ENCODE measurements at places on chromosomes 12 and 14. TPM values are rescaled to one million over a fixed set of nuclear protein-coding genes. Genes with fewer than 3 reads are reported as not detected.

- no peak for DNase-seq
These were observed 232.8 kb downstream of the MSRB3 start for GRCh38 chr12:65511134-65511834.

- DNase-seq = no peak
These were observed 189.5 kb downstream of the PHLDA1 start for GRCh38 chr12:75842090-75842489.

- DNase-seq = no peak
These were observed 15.3 kb downstream of the P2RX2 start for GRCh38 chr12:132633901-132634300.

- no peak for DNase-seq
These were observed 10.6 kb downstream of the CHST11 start for GRCh38 chr12:104467346-104467837.

- no peak for DNase-seq
These were observed 31.9 kb downstream of the RESF1 start for GRCh38 chr12:31991146-31991545.

DNA sequence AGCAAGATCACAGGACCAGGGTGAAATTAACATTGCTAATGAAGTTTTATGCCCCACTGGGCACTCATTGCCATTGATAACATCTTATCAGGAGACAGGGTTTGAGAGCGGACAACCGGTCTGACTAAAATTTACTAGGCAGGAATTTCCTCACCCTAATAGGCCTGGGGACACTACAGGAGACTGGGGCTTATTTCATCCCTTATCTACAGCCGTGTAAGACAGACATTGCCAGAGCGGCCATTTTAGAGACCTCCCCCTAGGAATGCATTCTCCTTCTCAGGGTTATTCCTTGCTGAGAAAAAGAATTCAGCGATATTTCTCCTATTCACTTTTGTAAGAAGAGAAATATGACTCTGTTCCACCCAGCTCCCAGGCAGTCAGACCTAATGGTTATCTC lies 8.3 kb downstream of the OR4K17 start:
- no peak for DNase-seq

DNA sequence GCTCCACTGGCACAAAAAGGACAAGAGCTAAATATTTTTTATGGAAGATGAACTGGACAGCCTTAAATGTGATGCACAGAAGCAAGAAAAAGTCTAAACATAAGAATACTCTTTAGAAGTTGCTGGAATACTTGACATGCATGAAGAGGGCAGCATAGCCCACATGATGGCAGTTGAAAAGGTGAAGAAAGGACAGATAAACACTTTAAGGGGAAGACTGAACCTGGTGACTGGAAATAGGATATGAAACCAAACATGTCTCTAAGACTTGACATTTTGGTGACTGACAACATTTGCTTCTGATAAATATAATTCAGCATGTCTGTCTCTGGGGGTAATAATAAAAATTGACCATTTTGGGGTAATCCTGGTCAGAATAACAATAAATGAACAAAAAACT lies 273.1 kb downstream of the CCDC91 start:
- no peak for DNase-seq

DNA sequence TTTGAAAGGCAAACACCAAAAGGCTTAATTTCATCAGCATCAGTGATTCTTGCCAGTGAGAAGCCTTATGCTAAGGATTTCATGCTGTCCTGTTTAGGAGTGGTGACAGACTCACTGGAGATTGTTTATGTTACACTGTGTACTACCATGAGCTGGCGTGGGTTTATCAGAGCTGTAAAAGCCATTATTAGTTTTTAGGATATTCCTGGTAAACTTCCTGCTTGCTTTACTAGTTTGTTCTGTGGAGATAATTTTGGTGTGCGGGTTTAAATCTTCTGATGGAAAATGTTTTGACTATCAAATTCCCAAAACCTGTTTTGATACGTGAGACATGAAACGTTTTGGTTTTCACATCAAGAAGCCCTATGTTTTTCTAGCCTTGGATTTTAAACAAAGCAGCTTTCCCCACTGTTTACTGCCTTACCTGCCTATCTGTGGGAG lies 15.2 kb downstream of the PPFIBP1 start:
- DNase-seq = no peak

DNA sequence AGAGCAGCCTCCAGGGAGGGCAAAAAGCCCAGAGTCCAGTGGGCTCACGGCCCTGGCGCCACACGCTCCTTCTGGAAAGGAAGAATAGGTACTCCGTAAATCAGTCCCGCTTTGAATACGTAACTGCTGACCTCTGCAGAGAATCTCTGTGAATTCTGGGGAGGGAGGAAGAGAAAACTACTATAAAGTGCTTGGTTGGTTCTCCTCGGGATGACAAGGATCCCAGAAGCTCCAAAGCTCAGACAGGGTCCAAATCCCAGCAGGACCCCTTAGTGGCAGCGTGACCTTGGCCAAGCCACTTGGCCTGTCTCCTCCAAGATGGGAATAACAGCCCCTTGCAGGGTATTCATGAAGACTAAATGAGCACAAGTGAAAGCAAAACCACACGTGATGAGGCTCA lies 31.7 kb downstream of the ANO2 start:
- DNase-seq = no peak

DNA sequence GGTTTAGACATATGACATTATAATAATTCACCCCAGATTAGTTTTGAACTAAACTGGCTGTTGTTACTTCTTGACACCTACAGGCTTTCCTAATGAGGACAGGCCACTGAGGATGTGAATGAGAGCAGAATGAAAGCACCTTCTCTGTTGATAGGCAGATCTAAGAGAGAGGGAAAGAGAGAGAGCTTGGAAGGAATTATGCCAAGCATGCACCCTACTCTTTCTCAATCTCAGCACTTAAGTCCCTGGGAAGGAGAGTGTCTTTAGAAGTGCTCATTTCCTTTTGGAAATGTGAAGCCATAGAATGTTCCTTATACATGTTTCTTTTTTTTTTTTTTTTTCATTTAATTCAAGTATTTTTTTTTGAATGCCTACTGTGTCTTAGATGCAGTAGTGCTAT lies 49.0 kb downstream of the TBC1D15 start:
- DNase-seq = no peak

DNA sequence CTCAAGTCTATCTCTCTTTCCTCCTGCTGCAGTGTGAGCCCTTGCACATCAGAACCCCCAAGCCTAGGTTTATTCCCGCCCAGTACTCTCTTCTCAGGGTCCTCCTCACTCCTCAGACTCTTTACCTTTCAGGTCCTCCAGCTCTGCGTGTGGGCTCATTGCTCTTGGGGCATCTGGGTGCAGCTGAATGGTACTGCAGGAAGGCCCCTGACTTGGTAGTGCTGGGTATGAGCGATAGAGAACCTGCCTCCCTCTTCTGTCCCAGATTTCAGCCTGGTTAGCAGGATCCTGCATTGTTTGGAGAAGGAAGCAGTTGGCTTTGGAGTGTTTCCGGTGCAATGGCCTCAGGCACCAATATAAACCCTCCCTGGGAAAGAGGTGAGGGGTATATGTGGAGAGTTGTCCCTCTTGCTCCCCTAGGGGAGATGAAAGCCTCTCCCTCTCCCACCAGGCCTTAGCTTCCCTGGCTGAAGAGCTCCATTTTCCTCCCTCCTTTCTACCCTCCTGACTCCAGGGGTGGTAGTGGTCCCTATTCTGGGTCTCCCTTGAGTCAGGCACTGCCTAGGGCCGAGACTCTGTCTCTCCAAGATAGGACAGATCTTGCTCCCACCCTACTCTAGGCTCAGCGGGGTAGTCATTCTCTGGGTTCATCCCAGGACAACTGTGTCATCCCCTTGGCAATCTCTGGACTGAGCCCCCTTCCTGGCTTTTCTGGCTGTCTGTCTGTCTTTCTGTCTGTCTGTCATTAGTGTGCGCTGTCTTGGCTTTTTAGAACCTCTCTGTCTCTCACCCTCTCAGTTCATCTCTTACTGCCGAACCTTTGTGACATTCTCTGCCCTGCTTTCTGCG lies 3.8 kb downstream of the LRP1 start:
- DNase-seq = no peak

GRCh38 chr12:122023339-122024131 lies 1.9 kb downstream of the BCL7A start:
- DNase-seq = peak; percentile 24

DNA sequence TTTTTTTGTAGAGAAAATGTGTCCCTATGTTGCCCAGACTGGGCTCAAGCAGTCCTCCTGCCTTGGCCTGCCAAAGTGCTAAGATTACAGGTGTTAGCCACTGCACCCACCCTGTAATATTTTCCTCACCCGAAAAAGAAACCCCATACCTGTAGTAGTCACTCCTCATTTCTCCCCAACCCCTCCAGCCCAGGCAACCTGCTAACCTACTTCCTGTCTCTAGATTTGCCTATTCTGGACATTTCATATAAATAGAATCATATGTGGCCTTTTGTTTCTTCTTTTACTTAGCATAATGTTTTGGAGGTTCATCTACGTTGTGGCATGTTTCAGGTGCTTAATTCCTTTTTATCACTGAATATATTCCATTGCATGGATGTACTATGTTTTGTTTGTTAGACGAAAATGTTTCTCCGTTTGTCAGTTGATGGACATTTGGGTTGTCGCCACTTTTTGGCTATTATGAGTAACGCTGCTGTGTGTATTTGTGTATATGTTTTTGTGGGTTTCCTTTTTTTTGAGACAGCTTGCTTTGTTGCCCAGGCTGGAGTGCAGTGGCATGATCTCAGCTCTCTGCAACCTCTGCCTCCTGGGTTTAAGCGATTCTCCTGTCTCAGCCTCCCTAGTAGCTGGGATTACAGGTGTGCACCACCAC lies 6.2 kb downstream of the ANKRD13A start:
- no peak for DNase-seq

DNA sequence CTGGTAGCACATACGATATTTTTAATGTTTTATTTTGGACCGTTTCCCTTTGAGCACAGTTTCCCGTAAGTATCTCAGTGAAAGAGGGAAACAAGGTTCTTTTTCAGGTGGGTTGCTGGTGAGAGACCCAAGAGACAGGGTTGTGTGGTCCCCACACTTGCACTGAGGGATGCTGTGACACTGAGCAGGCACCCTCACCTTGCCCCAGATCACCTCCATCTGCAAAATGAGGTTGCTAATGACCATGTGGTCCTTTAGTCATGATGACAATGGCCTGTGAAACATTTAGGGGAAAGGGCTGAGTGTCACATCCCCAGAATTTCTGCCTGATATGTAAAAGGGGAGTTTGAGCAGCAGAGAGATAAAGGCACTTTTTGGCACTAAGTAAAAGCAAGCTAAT lies 4.3 kb downstream of the CCND2 start:
- DNase-seq = no peak

GRCh38 chr12:52203079-52203921 lies 11.5 kb upstream of the KRT80 start:
- peak; percentile 78 for DNase-seq

DNA sequence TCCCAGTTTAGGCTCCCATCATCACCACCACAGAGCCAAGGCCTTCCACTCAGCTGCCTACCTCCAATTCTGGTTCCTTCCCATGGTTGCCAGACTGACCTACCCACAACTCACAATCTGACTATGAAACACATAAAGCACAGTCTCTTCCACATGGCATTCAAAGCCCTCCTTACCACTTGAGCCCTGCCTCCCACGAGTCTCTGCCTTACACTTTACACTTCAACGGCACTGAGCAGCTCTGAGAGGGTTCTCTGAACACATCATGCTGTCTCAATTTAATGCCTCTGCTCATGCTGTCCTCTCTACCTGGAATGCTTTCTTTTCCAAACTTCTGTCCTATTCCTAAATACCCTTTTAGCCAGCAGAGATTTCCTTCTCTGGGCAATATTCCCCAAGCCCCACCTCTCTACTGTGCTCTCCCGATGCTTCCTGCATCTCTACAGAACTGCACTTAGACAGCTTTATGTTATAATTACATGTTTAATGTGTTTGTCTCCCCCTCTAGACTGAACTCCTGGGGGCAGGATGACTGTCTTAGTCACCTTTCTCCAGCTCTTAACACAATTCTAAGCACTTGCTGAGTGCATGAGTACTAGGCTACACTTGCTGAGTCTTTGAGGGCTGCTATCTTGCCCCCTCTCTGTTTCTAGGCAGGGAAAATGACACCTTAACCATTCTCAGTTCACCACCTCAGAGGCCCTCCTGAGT lies 23.5 kb downstream of the FMNL3 start:
- no peak for DNase-seq

DNA sequence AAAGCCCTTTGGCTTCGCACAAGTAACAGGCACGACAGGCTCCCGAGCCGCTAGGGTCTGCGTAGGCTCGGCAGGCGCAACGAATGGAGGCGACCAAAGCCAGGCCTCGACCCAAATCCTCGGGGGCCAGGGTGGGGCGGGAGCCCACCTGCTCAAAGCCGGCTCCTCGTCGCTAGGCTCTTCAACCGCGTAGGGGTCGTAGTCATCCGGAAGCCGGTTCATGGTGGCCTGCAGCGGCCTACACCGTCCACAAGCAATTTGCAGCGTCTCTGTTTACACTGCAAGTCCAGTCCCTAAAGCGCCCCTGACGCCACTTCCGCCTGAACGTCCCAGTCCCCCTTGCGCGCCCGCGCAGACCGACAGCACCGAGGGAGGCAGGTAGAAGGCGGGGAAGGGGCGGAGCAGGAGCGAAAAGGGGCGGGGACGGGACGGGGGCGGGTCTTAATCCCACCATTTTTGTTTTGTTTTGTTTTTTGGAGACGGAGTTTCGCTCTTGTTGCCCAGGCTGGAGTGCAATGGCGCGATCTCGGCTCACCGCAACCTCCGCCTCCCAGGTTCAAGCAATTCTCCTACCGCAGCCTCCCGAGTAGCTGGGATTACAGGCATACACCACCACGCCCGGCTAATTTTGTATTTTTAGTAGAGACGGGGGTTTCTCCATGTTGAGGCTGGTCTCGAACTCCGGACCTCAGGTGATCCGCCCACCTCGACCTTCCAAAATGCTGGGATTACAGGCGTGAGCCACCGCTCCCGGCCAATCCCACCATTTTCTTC lies at the start of gene EAPP:
Gene EAPP, minus strand, starts transcription at position 295 of the 774 bp plus-strand sequence. Its CDS starts 73 bp downstream, at position 222.
- DNase-seq = peak; percentile 99

DNA sequence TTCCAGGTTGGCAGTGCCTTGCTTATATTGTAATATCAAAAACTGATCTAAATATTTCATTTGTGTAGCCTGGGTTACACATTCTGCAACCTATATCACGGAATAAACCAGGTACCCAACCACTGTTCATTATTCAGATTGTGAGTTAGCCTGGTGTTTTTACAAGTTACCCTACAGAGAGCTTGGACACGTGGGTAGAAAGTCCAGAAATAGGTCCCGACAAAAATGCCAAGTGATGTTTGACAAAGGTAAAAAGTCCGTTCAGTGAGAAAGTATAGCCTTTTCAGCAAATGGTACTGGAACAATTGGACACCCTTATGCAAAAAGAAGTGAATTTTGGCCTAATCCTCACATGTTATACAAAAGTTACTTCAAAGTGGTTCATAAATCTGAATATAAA lies 17.6 kb upstream of the EVL start:
- DNase-seq = no peak

Gene GUCY2C
- not detected for total RNA-seq

Gene GZMH
- 0.96 TPM for total RNA-seq

Gene KRT77
- total RNA-seq = not detected

Gene KRT2
- not detected for total RNA-seq

Gene TMTC1
- total RNA-seq = 176 TPM
